Activated CD4-positive, alpha-beta T cell treated with anti-CD3 and anti-CD28 coated beads, Interleukin-2, amount 10 ng/mL, durations not matched to agents 7 days and 5 days (primary cell): ENCODE measurements at places on chromosomes 7 and 10. TPM values are rescaled to one million over a fixed set of nuclear protein-coding genes. Genes with fewer than 3 reads are reported as not detected.

DNA sequence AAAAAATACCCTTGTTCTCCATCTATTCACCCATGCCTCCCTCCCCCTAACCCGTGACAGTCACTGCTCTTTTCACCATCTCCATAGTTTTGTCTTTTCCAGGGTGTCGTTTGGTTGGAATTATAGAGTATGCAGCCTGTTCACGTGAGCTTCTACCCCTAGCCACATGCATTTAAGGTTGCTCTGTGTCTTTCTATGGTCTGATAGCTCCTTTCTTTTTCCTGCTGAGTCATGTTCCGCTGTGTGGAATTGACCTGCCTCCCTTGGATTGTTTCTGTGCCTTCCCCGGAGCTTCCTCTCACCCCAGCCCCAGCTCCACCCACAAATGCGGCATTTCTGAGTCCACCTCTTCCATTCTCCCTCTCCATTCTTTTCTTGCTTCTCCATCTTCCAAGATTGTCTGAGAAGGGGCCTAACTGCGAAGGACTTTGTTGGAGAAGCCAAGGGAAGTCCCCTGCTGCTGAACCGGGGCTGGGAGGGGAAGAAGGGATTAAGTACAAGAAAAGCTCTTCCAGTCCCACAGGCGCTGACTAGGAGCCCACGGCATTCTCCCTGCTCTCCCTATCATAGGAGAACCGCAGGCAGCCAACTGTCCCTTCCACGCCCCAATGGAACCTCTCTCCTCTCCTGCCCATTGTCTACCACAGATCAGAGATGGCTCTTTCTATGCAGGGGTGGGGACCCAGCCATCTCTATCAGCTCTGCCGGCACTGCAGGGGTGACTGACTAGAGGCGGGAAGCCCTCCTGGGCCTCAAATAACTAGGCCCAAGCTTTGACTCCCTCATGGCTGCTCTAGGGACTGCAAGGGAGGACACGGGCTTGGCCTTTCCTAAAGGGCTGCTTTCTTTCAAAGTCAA, 87.5 kb upstream of the ANLN start:
- no peak for DNase-seq

GRCh38 chr10:71685554-71686232, 33.9 kb downstream of the C10orf105 start:
- DNase-seq, result no peak

DNA sequence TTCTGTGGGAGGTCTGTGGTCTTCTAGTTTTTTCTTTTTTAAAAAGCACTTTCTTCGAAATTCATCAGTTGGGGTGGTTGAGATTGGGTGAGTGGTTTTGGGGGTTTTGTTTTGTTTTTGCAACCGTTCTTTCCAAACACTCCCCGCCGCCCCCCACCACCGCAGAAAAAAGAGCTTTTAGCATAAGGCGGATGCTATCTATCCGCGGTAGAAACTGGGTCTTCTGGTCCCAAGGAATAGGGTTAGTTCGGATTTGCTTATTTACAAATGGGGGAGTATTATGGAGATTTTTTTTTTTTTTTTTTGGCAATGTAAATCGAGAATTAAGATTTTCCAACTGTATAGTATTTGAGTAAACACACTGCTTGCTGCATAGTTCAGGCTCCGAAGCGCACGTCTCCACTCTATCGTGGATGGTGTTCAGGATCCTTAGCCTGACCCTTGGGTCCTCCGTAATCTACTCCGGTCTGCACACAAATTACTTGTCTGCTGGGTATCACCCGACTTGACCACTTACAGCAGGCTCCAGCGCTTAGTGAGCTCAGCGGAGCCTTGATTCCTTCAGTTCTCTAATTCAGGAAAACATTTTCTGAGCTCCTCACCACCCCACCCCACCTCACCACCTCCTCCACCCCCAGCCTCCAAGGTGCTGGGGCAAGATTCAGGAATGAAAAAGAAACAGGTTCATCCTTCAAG, 757 bp upstream of the NRCAM start:
- DNase-seq, result no peak

- DNase-seq, result no peak
Measured at GRCh38 chr10:2464483-2464882, 602.9 kb upstream of the PFKP start.

- DNase-seq, result no peak
Measured at GRCh38 chr10:6737758-6738111, 157.7 kb upstream of the PRKCQ start.

DNA sequence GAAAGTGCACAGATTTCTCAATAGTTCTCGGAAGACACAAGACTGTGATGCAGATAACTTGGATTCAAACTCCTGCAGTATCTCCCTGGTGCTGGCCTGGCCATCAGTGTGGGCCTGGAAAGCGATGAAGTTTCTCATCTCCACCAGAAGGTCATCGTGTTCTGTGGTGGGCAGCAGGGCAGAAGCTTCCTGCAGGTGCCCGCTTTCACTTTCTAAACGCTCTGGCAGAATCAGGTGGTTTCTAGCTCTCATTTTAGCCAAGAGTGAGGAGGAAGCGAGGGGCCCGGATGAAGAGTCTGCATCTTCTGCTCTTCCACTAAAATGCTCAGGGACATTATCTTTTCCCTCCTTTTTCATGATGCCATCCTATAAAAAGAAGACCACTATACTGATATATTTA, 63.0 kb upstream of the DRGX start:
- no peak for DNase-seq

DNA sequence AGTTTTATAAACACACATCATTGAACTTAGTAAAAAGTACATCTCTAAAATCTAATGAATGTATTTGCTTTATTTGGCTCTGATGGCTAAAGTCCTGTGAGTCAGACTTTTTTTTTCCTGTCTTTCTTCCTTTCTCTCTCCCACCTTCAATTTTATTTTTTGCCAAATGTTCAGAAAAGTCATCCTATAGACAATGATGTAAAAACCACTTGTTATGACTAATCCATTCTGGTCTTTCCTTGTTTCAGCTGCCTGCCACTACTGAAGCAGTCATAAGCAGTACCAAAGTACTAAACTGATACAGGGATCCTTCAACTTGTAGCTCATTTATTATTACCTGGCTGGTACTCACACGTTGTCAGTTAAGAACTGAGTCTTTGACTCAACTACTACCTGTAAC, 23.9 kb downstream of the HECTD2 start:
- no peak for DNase-seq

DNA sequence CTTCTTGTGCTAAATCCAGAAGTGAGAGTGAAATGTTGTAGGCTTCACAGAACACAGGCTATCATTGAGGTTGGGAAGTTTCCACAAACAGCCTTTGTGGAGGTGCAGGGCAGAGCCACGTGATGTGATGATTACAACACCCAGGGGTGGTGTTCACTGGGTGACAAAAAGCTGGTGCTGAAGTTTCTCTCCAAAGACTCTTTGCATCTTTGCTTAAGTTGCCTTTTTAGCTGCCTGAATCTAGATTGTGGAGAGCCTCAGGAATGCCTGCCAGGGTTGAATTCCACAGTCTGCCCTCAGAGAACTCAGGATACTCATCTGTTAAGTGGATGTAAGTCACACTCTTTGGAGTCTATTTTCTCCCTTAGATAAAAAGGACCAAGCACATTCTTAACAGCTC, 56.3 kb downstream of the PLXNA4 start:
- DNase-seq, result no peak

DNA sequence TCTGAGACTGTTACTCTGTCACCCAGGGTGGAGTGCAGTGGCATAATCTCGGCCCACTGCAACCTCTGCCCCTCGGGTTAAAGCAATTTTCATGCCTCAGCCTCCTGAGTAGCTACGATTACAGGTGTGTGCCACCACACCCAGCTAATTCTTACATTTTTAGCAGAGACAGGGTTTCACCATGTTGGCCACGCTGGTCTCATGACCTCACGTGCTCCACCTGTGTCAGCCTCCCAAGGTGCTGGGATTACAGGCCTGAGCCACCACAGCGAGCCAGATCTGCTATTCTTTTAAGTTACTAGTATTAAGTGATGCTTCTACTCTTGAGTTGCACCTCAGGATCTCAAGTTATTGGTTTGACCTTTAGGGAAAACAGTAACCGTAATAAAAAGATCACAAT, 23.0 kb upstream of the KMT2E start:
- no peak for DNase-seq

DNA sequence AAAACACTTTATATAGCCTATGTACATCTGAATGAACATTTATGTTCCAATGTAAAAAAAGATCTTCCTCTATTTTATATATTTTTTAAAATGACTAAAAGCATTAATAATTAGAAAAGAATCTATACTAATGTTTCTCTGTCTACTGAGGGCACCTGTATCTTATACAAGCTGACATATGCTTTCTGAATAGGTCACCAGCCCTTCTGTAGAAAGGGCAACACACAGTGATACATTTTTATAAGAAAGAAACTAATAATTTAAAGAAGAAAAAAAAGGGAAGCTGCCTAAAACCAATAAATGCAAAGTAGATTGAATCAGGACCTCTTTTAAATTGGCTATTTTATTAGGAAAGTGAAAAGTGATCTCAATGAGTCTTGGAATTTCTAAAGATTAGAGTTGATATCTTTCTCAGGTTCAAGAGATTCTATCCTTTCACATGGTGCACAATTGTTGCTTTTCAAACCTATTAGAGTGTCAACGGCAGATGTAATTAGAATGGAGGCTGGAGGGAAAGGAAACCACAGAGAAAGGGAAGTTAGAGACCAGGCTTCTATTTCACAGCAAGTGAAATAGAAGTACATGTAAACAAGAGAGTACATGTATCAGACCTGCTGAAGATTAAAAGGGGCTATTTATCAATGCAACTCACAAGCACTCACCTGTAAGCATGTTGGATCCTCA, 6.3 kb downstream of the MTPN start:
- no peak for DNase-seq

DNA sequence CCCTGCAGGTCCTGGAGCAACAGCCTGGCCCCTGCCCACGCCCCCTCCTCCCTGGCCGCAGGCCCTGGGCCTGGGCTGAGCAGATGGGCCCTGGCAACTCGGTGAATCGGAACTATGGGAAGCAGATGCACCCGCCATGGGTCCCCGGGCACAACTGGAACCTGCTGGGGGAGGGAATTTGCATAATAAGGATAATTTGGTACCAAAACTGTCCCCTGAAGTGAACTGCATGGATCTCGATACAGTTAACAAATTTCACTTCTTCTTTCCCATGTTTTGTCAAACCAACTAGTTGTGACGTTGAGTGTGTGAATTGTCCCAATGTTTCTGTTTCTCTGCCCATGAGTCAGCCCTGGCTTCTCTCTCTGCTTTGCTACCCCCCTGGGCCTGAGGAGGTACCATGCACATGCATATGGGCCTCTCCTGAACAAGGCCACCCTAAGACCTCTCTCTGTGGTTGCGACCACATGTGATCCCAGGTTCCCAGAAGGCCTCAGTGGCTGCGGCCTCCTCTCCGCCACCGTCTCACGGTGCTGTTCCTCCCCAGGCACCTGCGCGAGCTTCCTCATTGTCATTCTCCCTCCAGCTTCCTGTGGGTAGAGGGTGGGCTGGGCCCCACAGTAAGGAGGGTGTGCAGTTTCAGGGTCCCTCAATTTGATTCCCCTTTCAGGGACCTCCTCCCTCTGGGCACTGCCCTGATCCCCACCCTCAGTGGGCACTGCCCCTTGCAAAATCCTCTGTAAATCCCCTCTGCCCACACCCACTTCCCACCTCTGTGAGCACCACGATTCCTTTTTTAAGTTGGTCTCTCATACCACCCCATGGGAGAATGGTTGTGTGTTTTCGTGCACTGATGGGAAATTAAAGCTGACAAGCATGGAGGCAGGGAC, 40.0 kb downstream of the FIGNL1 start:
- DNase-seq, result no peak

DNA sequence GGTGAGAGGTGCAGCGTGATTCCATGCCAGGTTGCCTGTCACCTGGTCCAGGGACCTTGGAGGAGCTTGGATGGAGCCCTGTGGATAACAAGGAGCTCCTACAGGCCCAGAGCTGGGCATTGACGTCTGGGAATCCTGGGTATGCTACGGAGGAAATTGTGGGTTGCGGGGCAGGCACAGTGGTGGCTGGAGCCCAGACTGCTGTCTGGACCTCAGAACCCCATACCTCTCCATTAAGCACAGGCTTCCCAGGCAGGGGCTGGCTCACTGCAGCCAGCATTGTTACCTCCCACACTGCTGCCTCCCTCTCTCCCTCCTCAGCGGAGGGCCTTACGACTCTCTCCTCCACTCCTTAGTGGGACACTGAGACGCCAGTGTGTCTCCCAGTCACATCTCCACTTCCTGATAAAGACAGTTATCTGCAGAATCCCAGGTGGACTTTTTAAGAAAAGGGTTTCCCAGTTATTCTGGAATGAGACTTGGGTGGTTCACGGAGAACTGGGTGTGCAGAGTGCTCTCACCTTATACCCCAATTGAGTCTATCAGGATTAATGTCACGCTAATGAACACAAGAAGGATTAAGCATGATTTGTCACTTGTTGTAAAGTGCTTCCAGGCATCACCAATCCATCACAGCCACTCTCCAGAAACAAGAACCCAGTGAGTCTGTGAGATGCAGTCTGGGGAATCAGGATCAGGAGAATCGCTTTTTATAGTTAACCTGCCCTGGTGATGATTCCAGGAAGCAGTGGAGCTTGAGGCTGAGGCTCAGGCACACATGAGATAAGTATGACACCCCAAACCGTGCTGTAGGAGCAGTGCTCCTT, 309.4 kb downstream of the RPS24 start:
- DNase-seq, result no peak

DNA sequence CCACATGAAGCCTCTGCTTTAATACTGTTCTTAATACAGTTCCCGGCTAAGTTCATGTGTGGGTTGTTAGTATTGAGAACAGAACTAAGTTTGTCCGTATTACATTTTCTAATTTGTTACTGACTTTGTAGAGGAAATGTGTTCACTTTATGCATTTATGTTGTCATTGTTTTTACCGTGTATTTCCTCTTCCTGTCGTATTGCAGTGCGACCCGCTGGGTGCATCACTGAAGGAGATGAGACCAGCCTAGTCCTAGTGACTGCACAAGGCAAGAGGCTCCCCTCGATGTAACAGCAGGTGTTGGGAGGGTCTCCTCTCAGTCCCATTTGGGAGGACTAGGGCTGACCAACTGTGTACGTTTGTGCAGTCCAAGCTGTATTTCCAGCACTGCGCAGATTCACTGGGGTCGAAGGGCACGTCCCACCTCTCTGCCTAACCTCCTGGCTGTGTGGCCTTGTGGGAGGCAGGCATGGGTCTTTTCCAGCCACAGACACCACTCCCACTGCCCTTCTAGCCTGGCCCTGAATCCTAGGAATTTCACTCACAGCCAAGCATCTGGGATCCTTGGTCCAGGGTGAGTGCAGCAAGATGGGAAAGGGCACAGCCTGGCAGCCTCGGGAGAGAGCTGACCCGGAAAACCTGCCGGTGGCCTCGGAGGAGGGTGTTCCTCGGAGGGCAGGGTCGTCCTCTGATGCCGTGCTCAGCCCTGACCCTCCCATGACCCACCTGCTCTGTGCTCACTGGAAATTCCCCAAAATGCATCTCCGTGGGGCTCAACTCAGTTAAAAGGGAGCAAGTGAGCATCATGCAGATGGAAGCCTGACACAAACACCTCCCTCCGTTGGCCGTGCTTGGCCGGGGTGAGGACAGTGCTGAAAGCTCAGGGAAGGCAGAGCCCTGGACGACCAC, 63.9 kb upstream of the FAM20C start:
- no peak for DNase-seq

PRR15 gene
- total RNA-seq, result not detected

HMX3 gene
- not detected for total RNA-seq

PHYHIPL gene
- total RNA-seq, result not detected

ZNF853 gene
- 0.33 TPM for total RNA-seq

CPED1 gene
- total RNA-seq, result 0.17 TPM

CCL24 gene
- total RNA-seq, result not detected
